ENCODE measurements at places on chromosomes 16 and 17.

- H3K4me3 ChIP-seq, result peak overlapping the region; percentile 75
- H3K4me1 ChIP-seq, result peaks cover 27% of the 10 kb centered on the region
- DNase-seq, result peak; percentile 79
- H3K27ac ChIP-seq, result peak overlapping the region; percentile 92
Observed at GRCh38 chr16:46885960-46886763, 2.0 kb downstream of the GPT2 start.

DNA sequence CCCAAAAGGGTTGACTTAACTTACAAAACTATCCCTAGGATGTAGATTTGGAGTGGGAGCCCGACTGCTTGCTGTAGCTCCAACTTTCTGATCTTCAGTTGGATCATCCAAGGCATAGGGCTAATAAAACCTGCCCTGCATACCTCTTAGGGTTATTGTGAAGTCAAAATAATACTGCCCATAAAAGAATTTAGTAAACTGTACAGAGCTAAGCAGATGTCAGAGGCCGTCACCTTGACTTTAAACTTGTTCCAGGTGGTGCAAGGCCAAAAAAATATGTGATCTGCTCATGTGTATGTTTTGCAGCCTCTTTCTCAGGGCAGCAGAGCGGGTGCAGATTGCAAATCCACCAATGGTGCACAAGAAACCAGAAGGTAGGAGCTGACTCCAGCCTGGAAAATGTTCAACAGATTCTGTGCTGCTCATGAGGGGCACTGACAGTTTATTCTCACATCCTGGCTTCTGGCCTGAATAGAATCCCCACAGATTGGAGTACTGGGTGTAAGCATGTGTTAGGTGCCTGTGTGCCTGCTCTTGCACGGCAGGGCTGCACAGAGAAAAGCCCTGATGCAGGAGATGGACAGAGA is 180.7 kb downstream of the MAP2K4 start:
- H3K27ac ChIP-seq, result no peak overlapping the region
- no peak for DNase-seq
- H3K4me1 ChIP-seq, result no peaks in the 10 kb centered on the region
- H3K27me3 ChIP-seq, result no peaks in the 10 kb centered on the region
- H3K4me3 ChIP-seq, result no peak overlapping the region

DNA sequence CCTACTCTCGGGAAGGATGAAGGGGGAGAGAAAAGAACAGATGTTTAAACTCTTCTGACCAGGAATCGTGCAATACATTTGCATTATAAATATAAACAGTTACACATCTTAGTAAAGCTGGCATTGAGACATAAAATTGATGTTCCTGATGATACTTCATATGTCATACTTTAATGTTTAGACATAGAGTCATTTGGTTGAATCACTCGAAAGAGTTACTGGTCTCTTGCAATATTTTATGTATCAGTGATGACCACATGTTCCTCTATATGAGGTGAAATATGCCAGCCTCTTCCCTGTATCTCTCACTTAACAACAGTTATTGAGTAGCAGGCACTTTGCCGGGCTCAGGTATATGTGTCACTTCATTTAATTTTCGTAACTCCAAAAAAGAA is 49.7 kb upstream of the PMFBP1 start:
- H3K27ac ChIP-seq, result no peak overlapping the region
- no peaks in the 10 kb centered on the region for H3K36me3 ChIP-seq
- H3K4me3 ChIP-seq, result no peak overlapping the region
- H3K27me3 ChIP-seq, result no peaks in the 10 kb centered on the region
- no peak for DNase-seq
- H3K4me1 ChIP-seq, result no peaks in the 10 kb centered on the region

- no peak for DNase-seq
- no peaks in the 10 kb centered on the region for H3K36me3 ChIP-seq
- no peaks in the 10 kb centered on the region for H3K4me1 ChIP-seq
- no peak overlapping the region for H3K4me3 ChIP-seq
Observed at GRCh38 chr17:58315750-58316149, 12.8 kb downstream of the TSPOAP1 start.

DNA sequence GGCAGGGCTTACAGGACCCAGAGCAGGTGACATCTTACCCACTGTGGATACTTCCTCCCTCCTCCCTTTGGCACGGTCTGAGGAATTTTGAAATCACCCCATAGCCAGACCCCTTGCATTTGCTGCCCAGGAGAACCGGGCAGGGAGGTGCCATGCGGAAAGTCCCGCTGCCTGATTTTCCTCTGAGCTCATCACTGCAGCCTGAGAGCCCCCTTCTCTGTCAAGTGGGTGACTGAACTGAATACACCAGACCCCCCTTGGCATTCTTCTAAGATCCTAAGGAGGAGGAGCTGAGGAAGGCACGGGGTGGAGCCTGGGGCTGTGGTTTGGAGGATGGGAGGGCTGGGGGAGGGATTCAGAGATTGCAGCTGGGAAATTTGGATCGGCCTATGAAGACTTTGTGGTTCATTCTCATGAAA is 173.4 kb downstream of the RAB11FIP4 start:
- peak overlapping the region; percentile 39 for H3K27ac ChIP-seq
- H3K4me3 ChIP-seq, result no peak overlapping the region
- DNase-seq, result no peak
- no peaks in the 10 kb centered on the region for H3K36me3 ChIP-seq
- H3K4me1 ChIP-seq, result peaks cover 7% of the 10 kb centered on the region
- peaks cover 1% of the 10 kb centered on the region for H3K27me3 ChIP-seq

GRCh38 chr16:86952769-86953168 is 364.4 kb downstream of the C16orf95 start:
- H3K27me3 ChIP-seq, result peaks cover 2% of the 10 kb centered on the region
- no peak overlapping the region for H3K27ac ChIP-seq
- H3K36me3 ChIP-seq, result no peaks in the 10 kb centered on the region
- DNase-seq, result no peak
- no peaks in the 10 kb centered on the region for H3K4me1 ChIP-seq

DNA sequence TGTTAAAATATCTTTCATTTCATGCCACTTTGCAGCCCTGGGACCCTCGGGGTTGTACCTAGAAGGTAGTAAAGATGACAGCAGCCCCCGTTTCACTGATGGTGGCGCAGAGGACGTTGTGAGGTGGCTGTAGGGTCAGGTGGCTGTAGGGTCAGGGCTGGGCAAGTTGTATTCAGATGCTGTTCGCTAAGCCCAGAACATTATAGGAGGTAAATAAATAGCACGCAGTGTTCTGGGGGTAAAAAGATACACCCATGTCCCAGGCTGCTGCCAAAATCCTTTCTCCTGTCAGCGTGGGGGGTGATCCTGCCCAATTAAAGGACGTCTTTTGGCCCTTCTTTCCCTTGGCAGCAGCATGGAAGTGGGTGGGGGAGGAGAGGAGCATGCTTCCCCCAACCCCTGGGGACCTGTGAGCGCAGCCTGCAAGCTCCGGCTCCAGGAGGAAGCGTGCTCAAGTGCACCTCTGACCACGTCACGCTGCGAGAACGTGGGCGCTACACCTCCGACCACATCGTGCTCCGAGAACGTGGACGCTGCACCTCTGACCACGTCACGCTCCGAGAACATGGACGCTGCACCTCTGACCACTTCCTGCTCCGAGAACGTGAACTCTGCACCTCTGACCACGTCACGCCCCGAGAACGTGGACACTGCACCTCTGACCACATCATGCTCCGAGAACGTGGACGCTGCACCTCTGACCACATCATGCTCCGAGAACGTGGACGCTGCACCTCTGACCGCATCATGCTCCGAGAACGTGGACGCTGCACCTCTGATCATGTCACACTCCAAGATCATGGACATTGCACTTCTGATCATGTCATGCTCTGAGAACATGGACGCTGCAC is 182.1 kb downstream of the RPTOR start:
- no peaks in the 10 kb centered on the region for H3K27me3 ChIP-seq
- H3K36me3 ChIP-seq, result no peaks in the 10 kb centered on the region
- no peak overlapping the region for H3K4me3 ChIP-seq
- H3K4me1 ChIP-seq, result peaks cover 65% of the 10 kb centered on the region
- peak overlapping the region; percentile 38 for H3K27ac ChIP-seq
- DNase-seq, result no peak

DNA sequence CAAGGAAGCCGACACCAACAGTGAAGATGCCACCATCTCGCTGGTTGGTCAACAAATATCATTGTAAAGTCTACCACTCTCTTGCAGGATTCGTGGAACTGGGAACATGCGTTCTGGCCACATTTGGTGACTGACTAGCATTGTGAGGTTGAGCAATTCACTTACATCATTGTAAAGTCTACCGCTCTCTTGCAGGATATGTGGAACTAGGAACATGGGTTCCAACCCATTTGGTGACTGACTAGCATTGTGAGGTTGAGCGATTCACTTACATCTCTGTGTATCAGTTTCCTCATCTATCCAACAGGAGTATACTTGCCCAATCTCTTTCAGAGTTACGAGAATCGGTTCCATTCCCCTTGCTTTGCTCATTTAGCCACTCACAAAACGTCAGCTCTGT is 42.6 kb upstream of the RPH3AL start:
- H3K36me3 ChIP-seq, result no peaks in the 10 kb centered on the region
- H3K27ac ChIP-seq, result no peak overlapping the region
- DNase-seq, result no peak
- H3K4me3 ChIP-seq, result no peak overlapping the region
- peaks cover 27% of the 10 kb centered on the region for H3K27me3 ChIP-seq

DNA sequence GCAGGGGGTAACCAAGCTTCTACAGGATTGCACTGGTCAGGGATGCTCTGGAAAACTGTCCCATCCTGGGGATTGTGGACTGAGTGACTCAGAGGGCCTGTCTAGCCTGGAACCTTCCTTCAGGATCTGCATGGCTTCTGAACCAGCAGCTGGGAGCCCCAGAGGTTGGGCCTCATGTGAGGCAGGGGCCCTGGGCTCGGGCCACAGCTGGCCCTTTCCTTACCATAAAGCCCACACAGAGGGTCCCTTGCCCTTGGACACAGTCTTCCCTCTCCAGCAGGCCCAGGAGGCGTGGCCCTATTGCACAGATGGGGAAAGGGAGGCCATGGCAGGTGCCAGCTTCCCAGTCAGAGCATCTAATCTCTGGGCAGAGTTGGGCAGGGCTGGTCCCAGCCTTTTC is 30.5 kb downstream of the ADCY7 start:
- H3K4me3 ChIP-seq, result no peak overlapping the region
- no peaks in the 10 kb centered on the region for H3K36me3 ChIP-seq
- DNase-seq, result no peak
- no peaks in the 10 kb centered on the region for H3K4me1 ChIP-seq
- no peaks in the 10 kb centered on the region for H3K27me3 ChIP-seq
- H3K27ac ChIP-seq, result no peak overlapping the region

GRCh38 chr16:69903865-69904415 is 47.2 kb upstream of the CLEC18A start:
- H3K36me3 ChIP-seq, result peaks cover 5% of the 10 kb centered on the region
- H3K27me3 ChIP-seq, result no peaks in the 10 kb centered on the region
- H3K27ac ChIP-seq, result peak overlapping the region; percentile 41

GRCh38 chr16:82807311-82807710 is 180.5 kb downstream of the CDH13 start:
- H3K36me3 ChIP-seq, result no peaks in the 10 kb centered on the region
- no peak for DNase-seq
- H3K4me3 ChIP-seq, result no peak overlapping the region
- no peak overlapping the region for H3K27ac ChIP-seq
- no peaks in the 10 kb centered on the region for H3K4me1 ChIP-seq
- no peaks in the 10 kb centered on the region for H3K27me3 ChIP-seq

DNA sequence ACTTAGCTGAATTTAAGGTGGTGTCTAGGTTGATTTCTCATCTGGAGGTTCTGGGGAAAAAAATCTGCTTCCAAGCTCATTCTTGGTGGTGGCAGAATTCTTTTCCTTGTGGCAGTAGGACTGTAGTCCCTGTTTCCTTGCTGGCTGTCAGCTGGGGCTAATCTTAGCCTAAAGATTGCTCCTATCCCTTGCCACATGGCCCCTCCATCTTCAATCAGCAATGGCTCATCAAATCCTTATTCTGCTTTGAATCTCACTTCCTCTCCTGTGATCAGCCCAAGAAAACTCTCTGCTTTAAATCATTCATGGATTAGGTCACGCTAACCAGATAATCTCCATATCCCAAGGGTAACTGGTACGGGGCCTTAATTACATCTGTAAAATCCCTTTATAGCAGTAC is 6.6 kb downstream of the FAM20A start:
- DNase-seq, result no peak
- no peaks in the 10 kb centered on the region for H3K36me3 ChIP-seq
- H3K4me3 ChIP-seq, result no peak overlapping the region

DNA sequence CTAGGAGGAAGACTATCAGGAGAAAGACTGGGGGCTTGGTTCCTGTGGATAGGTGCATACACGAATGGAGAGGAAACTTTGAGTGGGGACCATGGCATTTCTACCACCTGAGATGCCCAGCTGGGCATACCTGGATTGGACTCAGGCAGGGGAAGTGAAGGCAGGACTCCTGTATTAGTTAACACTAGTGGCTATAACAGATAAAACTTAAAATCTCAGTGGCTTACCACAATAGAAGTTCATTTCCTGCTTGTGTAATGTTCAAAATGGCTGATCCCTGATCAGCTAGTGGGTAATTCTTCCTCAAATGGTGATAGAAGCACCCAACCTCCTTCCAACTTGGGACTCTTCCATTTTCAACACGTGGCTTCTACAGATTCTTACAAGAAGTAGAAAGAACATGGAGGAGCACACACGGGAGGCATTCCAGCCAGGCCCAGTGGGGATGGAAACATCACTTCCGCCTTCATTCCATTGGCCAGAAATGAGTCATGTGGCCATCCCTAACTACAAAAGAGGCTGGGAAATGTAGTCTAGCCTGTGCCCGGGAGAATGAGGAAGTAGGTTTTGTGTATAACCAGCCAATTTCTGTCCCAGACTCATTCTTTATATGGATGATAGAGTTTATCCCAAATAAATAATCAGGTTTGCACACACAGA is 112.1 kb downstream of the UTP18 start:
- no peaks in the 10 kb centered on the region for H3K27me3 ChIP-seq
- H3K36me3 ChIP-seq, result no peaks in the 10 kb centered on the region
- peak; percentile 10 for DNase-seq
- H3K4me1 ChIP-seq, result no peaks in the 10 kb centered on the region
- no peak overlapping the region for H3K27ac ChIP-seq

GRCh38 chr16:80623376-80623775 is 82.6 kb downstream of the DYNLRB2 start:
- H3K4me1 ChIP-seq, result no peaks in the 10 kb centered on the region
- no peak overlapping the region for H3K4me3 ChIP-seq
- no peaks in the 10 kb centered on the region for H3K36me3 ChIP-seq
- no peak for DNase-seq
- no peak overlapping the region for H3K27ac ChIP-seq

- no peak overlapping the region for H3K4me3 ChIP-seq
- peaks cover 85% of the 10 kb centered on the region for H3K4me1 ChIP-seq
- no peak for DNase-seq
- H3K36me3 ChIP-seq, result no peaks in the 10 kb centered on the region
Observed at GRCh38 chr16:89381788-89382187, 108.6 kb downstream of the ANKRD11 start.

- no peak overlapping the region for H3K4me3 ChIP-seq
- DNase-seq, result no peak
- H3K27me3 ChIP-seq, result no peaks in the 10 kb centered on the region
- H3K27ac ChIP-seq, result no peak overlapping the region
- no peaks in the 10 kb centered on the region for H3K36me3 ChIP-seq
Observed at GRCh38 chr16:3761375-3762106, 44.2 kb upstream of the TRAP1 start.

GRCh38 chr16:73048292-73049080 is 558 bp upstream of the ZFHX3 start:
- H3K27me3 ChIP-seq, result no peaks in the 10 kb centered on the region
- H3K36me3 ChIP-seq, result no peaks in the 10 kb centered on the region
- H3K27ac ChIP-seq, result peak overlapping the region; percentile 99
- peaks cover 86% of the 10 kb centered on the region for H3K4me1 ChIP-seq
- DNase-seq, result peak; percentile 70
- peak overlapping the region; percentile 85 for H3K4me3 ChIP-seq

GRCh38 chr16:22815863-22816262 is 1.9 kb downstream of the HS3ST2 start:
- DNase-seq, result no peak
- peaks cover 6% of the 10 kb centered on the region for H3K4me1 ChIP-seq
- peaks cover 48% of the 10 kb centered on the region for H3K27me3 ChIP-seq
- no peaks in the 10 kb centered on the region for H3K36me3 ChIP-seq
- no peak overlapping the region for H3K4me3 ChIP-seq

Data from gastrocnemius medialis (tissue), 4 donors.